ENCODE measurements at places on chromosomes 7 and 10. TPM values are rescaled to one million over a fixed set of nuclear protein-coding genes. Genes with fewer than 3 reads are reported as not detected.

Gene CYP26A1
- total RNA-seq: not detected

Gene FAM180A
- 0.63 TPM for total RNA-seq

Gene NME8
- not detected for total RNA-seq

Gene GALNT17
- 27.0 TPM for total RNA-seq

Gene STAM
- total RNA-seq: 55.0 TPM

Gene NKX1-2
- total RNA-seq: not detected

Gene FZD1
- 25.1 TPM for total RNA-seq

Gene HMX3
- total RNA-seq: not detected

Gene ANKRD61
- not detected for total RNA-seq

Gene GPR141
- total RNA-seq: 3.1 TPM

Gene LRMDA
- total RNA-seq: 17.7 TPM

Gene FANK1
- total RNA-seq: 2.0 TPM

Gene SPDYE6
- total RNA-seq: not detected

Gene FKBP6
- total RNA-seq: not detected

Gene SMKR1
- total RNA-seq: not detected

Data from urinary bladder (tissue), 4 donors.